ENCODE measurements at places on chromosomes 6 and 20. TPM values are rescaled to one million over a fixed set of nuclear protein-coding genes. Genes with fewer than 3 reads are reported as not detected.

Gene MAP3K5
- total RNA-seq, result 3.9 TPM

Gene THBD
- total RNA-seq, result 50.1 TPM

Gene PROKR2
- not detected for total RNA-seq

Gene FAM83C
- not detected for total RNA-seq

Gene WTAP
- 94.8 TPM for total RNA-seq

Gene HECA
- total RNA-seq, result 21.7 TPM

Gene CDSN
- not detected for total RNA-seq

Gene RNF144B
- total RNA-seq, result 2.2 TPM

Gene TRIM10
- 0.12 TPM for total RNA-seq

Gene BEND6
- total RNA-seq, result 1.2 TPM

Gene GRM1
- total RNA-seq, result 0.08 TPM

Gene RAET1L
- not detected for total RNA-seq

Gene THBS2
- total RNA-seq, result 5.5 TPM

Gene KIFC1
- 12.7 TPM for total RNA-seq

Gene FNDC1
- 1.3 TPM for total RNA-seq

Gene PLN
- 0.80 TPM for total RNA-seq

Gene CDC40
- 19.9 TPM for total RNA-seq
